ENCODE measurements at places on chromosomes 1 and 21.
A peak's percentile ranks its signal among the peaks of the same experiment; 100 is the strongest.

DNA sequence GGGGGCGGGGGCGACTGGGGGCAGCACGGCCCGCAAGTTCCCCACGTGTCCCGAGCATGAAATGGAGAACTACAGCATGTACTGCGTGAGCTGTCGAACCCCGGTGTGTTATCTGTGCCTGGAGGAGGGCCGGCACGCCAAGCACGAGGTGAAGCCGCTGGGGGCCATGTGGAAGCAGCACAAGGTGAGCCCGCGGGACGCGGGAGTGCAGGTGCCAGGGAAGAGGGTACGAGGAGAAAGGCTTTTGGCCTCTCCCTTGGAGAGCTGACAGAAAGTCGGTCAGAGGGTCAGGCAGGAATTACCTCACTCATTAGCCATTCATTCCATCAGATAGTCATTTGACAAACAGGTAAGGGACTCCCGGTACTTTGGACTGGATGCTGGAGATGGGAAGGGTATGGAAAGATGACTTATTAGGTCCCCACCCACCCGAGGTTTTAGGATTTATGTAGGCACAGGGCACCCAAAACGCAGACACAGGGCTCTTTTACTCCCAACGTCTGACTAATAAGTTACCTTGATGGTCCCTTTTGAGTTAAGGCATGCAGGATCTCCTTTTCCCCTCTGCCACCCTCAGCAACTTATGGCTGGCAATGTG lies 2.1 kb downstream of the TRIM67 start:
- no peak for DNase-seq

DNA sequence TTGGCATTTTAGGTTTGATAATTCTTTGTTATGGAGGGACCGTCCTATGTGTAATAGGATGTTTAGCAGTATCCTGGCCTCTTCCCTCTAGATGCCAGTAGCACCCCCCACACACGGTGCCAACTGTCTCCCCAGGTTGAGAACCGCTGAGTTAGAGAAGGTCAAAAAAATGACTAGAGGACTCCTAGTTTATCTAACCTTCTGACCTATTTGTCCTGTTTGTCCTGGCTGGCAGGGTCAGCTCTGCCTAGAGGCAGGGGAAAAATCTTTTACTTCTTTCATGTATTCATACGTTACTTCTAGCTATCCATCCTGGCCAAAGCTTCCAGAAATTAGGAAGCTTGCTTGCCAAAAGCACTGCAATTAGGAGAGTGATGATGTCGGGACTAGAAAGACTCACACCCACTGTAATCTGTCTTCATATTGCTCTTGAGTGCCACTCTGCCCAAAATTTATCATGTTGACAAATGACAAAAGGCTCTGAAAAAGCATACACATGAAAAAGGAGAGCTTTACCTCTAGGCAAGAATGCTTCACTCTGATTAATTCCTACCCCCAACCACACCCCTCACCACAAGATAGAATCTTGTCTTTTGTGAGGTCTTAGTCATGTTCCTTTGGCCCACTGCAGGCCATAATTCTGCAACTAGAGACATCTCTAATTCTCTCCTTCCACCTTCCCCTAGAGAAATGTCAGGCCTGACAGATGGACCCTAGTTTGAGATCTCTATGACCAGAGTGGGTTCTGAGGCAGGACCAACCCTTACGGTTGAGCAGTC lies 14.4 kb upstream of the AKR1A1 start:
- no peak for DNase-seq

- peak; percentile 20 for DNase-seq
Observed at GRCh38 chr21:34693192-34693810, 24.5 kb downstream of the CLIC6 start.

GRCh38 chr21:40613546-40614030 lies 233.4 kb downstream of the DSCAM start:
- DNase-seq, result no peak

DNA sequence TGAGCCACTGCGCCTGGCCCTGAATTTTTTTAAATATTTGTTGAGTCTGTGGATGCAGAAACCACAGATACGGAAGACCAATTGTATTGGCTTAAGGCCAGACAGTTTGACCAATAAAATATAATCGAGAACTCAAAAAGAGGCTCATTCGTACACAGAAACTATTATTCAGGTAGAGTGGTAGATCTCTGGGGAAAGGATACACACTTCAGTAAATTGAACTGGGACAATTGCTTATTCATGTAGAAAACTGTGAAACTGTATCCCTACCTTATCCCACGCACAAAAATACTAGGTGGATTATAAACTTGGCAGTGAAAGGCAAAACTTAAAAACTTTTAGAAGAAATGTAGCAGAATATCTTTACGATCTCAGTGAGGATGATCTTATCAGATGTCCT lies 25.0 kb upstream of the SHE start:
- DNase-seq, result no peak

- DNase-seq, result no peak
Observed at GRCh38 chr1:189084811-189085210, 1392.9 kb downstream of the BRINP3 start.

GRCh38 chr1:55304229-55304740 lies 89.1 kb upstream of the USP24 start:
- no peak for DNase-seq

DNA sequence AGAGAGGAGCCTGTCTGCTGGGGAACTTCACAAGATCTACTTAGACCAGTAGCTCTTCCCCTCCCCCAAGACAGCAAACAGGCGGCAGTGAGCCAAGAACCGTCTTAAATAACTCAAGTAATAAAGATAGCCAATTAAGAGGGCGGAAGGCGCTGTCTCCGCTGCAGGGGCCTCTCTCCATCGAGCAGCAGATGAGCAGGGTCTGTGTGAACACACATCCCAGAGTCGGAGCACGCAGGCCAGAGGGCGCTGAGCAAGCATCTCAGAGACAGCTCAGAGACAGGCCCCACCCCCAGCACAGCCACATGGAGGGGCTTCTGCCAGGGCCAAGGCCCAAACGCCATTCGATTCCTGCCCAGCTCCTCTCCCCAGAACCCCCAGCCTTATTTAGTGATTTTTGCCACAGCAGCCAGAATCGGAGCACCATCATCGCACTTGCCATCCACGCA lies 11.1 kb downstream of the IFFO2 start:
- DNase-seq, result no peak

DNA sequence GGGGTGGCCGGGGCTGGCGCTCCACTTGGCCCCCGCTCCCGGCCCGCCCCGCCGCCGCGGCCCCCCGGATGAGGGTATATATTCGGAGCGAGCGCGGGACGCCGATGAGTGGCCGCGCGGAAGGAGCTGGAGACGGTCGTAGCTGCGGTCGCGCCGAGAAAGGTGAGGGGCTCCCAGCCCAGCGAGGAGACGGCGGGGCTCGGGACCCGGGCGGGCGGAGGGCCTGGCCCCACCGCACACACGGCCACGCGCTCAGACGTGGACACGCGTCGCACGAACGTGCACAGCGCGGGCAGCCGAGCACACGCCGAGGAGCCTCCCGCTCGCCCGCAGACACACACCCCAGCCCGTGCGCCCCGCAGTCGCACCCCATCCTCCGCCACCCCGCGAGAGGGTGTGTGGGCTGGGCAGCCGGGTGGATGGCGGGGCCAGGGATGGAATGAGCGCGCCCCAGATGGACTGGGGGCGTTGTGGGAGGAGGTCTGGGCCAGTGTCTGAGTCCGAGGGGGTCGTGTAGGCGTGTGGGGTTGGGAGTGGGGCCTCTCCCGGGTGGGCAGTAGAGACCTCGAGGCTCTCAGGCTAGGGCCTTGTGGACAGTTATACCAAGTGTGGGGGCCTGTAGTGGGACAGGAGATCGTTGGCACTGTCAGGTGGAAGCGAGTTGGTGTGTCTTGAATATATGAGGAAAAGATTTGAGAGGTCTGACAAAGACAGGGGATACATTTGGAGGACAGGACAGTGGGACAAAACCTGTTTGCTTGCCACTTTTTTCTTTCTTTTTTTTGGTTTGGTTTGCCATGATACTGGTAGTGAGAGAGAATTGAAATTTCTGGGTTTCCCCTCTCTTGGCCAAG lies at the start of gene UAP1:
UAP1 (plus strand) TSS at position 107 of the 854 bp plus-strand sequence. CDS start 4,347 bp downstream, outside the sequence.
- DNase-seq, result peak; percentile 21

DNA sequence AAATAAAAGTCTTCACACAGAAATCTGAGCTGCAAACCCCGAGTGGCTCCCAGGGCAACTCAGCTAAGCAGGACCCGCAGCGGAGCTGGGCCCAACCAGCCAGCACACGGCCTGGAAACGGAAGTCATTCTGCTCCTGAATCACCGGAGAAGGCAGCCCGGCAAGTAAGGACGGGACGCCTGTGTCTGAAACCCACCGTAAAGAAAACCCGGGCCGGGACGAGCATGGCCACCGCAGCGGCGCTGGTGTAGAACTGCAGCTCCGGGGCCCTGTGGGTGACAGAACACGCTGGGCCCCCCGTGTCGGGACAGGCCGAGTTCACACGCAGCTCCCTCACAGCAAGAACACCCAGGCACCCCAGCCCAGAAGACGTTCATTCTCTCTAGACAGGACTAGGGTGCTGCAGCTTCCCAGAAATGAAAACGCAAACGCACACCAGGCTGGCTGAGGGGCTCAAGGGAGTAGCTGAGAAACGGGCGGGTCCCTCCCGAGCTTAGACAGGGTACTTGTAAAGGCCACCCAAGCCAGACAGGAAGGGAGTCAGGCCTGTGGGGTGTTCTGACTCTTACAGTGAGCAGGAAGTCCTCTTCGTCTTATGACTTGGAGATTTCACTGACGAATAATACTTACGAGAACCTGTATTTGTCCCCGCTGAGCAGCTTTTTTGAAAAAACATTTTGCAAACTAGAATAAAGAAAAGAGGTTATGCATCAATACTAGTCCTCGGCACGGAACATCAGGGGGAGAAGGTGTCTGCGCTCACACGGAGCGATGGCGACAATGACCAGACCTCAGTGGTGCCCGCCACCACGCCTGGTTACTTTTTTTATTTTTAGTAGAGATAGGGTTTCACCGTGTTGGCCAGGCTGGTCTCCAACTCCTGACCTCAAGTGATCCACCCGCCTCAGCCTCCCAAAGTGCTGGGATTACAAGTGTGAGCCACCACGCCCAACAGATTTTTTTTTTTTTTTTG lies 10.9 kb upstream of the CDK11B start:
- DNase-seq, result no peak

DNA sequence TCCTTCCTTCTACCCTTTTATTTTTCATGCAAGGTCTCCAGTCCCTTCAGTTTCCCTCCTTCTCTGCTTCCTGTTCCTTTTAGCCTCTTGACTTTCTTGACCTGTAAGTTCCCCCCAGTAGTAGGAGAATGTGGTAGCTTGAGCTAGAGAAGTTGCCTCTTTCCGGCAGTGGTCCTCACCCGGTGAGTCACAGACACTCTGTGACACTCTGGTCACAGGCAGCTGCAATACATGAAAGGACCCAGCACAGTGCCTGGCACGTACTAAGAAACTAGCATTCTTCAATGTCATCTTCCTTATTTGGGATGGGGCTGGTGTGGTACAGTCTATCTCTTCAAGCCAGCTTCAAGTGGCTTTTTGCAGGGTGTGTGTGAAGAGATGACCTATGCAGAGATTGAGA lies 16.0 kb downstream of the PFKFB2 start:
- no peak for DNase-seq

DNA sequence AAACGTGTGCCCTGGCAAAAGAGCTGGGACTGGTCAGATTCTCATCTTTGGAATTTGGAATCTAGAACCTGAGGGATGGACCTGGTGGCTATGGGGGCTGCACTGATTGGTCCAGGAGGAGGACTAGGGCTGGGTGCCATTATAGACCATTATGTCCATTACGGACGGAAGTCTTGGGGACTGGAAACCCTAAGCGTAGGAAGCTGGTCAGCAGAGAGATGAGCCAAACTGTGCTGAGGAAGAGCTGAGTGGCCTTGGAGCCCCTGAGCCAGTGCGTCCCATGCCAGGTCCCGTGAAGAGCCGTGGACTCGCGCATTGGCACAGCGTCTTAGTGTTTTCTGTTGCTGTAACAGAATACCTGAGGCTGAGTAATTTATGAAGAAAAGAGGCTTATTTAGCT lies 10.0 kb downstream of the MRAP start:
- DNase-seq, result no peak

- no peak for DNase-seq
Observed at GRCh38 chr1:82848043-82848442, 1047.3 kb downstream of the ADGRL2 start.

DNA sequence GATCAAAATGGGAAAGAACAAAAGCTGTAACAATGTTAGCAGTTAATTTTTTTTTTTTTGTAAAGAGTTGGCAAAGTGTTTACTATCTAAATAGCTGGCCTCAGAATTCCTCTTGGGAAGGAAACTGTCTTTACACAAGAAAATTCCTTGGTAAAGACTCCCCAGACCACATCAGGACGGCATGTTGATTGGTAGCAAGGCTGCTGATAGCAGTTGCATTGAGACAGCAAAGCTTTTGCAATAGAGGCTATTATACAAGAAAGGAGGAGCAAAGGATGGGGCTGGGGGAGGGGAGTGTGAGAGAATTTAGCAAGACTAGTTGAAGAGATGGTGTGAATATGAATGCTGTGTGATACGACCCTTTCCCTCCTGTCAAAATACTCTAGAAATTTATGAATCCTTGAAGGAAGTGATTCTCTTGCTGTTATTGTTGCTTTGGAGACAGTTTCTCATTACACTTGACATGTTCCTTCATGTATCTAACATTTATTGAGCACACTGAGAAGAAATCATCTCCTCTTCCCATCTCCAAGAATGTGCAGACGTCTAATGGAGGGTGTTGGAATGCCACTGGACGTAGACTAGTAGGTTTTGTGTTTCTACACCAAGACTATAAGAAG lies 355.6 kb downstream of the SIPA1L2 start:
- no peak for DNase-seq

DNA sequence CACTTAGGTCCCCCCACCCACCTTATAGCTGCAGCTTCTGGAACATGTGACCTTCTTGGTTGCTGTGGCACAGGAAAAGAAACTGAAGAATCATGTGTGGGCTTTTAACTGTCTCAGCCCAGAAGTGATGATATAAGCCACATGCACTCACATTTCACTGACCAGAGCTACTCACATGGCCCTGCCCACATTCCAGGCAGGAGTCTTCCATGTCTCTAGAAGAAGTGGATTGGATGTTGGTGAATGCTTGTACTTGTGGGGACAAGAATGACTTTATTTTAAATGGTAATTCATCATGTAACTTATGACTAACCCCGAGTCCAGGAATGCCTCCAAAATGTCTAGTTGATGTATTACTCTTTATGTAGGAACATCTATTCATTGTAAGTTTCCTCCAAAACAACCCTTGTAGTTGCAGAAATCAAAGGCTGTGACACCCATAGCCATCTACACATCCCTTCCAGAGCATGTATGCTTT lies 15.8 kb upstream of the CAMK1G start:
- no peak for DNase-seq

- DNase-seq, result no peak
Observed at GRCh38 chr1:43366601-43367025, 1.2 kb downstream of the ELOVL1 start.

DNA sequence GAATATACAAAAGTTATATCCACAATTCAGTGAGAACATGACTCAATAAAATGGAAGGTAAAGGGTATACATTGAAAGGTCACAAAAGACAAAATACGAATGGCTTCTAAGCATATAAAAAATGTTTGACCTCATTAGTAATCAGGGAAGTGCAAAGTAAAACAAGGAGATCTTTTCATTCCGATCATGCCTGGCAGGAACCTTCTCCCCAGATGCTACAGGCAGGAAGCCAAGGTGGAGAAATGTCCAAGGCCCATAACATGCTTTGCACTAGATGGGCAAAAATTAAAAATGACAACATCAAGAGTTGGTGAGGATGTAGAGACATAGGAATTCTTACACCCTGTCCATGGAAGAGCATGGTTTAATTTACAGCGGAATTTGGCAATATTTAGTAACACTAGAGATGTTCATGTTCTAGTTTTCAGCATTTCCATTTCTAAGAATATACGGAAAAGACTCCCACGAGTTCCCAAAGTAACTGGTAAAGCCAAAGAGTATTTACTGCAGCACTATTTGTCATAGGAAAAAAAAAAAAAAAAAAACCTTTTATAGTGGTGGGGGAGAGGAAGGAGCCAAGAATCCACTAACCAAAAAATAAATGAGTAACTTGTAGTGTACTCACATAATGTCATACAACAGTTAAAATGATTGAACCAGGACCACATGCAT lies 184.5 kb upstream of the KAZN start:
- DNase-seq, result no peak

All from stimulated activated CD4-positive, alpha-beta T cell treated with anti-CD3 and anti-CD28 coated beads, Interleukin-1b, Interleukin-23, amount 100 ng/mL, for 24 hours (primary cell).